ENCODE measurements at places on chromosomes 5 and 9.

- no peak for DNase-seq
Observed at GRCh38 chr9:84969084-84969483, 299.6 kb downstream of the NTRK2 start.

DNA sequence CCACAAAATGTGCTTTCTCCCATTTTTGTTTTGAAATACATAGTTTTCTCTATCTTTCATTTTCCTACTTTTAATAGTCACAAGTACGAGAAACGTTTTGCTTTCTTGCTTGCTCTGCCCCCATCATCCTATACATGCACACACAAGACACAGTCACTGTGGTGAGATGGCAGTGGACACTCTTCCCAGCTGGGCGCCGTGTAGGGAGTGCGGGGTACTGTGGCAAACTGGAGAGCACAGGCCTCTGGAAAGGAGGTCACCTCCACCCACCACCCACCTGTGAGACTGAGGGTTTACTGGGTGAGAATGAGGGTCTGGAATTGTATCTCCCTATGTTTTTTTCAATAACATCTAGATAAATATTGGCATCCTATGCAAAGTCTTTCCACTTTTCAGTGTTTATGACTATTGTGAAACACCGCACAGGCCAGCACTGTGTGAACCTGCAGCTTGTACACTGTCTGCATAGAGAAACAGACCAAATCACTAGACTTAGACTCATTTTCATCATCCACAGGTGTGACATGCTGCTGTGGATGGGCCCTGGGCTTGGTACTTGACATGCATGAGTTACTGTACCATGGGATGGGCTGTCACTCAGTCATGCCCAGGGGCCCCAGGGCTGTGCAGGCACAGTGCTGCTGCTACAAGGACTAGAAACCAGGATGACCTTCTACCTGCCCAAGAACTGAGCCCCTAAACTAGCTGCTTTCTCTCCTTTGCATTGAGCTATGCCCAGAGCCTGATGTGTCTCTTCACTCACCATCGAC is 118.1 kb upstream of the LMX1B start:
- no peak for DNase-seq

GRCh38 chr9:114383521-114384231 is 4.1 kb downstream of the AKNA start:
- DNase-seq: no peak

DNA sequence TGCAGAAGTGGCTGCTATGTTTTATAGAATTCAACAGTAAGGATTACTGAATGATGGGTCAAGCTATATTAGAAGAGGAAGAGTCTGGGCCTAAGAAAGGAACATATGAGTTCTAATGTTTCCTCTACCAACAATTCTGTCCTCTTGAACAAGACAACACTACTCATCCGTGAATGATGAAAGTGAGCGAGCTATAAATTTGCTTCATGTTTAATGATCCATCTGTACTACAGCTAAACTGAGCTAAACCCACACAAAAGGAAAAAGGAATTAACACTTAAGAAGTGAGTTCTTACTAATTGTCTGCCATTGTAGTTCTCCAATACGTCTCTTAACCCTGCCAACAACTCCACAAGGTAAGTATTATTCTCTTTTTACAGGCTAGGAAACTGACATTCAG is 204.4 kb downstream of the GLIS3 start:
- no peak for DNase-seq

- no peak for DNase-seq
Observed at GRCh38 chr9:120891884-120892747, 15.1 kb upstream of the PHF19 start.

DNA sequence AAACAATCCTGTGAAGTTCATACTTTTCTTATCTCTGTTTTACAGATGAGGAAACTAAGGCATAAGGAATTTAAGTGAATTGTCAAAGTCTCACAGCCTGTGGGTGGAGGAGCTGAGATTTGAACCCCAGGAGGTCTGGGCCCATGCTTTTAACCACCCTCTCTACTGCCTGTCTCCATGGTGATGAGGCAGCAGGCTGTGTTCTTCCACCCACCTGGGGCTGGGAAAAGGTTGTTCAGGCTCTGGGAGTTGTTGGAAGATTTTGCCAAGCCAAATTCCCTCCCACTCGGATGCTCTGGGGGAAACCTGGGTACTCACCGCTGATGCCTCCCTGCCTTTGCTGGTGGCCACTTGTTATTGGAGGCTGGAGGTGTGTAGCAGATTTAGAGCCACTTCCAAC is 18.3 kb upstream of the SYNPO start:
- DNase-seq: no peak

GRCh38 chr5:146034127-146034526 is 71.2 kb downstream of the PLAC8L1 start:
- no peak for DNase-seq

- DNase-seq: no peak
Observed at GRCh38 chr9:38141746-38142591, 72.9 kb upstream of the SHB start.

GRCh38 chr9:127768698-127769097 is 9.8 kb downstream of the SH2D3C start:
- DNase-seq: no peak

DNA sequence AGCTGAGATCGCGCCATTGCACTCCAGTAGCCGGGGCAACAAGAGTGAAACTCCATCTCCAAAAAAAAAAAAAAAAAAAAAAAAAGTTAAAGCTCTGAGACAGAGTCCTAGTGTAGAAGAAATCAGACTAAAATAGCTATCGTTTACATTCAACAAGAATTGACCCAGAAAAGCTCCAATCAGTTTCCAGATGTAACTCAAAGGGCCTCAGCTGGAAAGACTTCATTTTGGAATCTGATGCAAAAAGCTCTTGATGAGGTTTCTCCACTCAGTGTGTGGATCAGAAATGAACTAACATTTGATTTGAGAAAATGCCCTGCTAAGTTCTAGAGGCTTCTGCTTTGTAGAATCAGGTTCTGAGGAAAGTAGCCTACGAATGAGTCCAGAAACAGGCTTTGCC is 7.2 kb upstream of the C1QTNF2 start:
- DNase-seq: no peak

DNA sequence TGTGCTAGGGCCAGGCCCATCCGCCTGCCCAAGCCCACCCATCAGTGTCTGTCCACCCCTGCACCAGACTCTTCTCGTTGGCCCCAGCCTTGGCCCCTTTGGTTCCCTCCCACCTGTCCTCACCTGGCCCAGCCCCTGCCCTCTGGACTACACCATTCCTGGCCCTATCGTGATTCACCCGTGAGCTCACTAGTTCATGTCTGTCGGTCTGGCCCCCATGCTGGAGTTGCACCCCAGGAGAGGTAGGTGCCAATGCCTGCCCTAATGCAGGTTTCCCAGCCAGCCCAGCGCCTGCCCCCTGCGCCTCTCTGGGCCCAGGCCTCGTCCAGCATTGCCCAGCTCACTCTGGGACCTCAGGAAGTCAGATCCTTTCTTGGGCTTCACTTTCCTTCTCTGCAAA is 115.4 kb upstream of the LMX1B start:
- no peak for DNase-seq

DNA sequence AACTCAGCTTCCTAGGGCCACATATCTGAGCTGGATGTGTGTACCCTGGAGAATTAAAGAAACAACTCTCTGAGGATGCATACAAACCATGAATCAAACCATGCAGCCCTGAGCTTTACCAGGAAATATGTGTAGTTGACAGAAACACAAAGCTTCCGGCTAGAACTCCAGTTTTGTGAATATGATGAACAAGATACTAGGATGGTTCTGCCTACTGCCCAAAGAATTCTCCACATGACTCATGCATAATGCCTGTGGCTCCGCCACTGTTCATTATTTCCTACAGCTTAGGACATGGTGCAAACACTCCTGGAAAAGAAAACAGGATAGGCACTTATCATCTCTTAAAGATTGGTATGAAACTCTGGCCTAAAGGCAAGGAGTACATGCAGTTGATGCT is 343.4 kb downstream of the DNAH5 start:
- DNase-seq: no peak

DNA sequence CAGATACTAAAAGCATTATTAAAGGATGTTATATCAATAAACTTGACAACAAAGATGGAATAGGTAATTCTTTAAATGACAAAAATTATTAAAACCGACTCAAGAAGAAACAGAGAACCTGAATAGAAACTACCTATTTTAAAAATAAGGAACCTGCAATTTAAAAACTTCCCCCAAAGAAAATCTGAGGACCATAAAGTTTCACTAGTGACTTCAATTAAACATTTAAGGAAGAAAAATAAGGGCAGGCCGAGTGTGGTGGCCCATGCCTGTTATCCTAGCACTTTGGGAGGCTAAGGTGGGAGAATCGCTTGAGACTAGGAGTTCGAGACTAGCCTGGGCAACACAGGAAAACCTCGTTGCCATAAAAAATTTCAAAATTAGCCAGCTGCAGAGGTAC is 99.6 kb downstream of the FANCC start:
- no peak for DNase-seq

- no peak for DNase-seq
Observed at GRCh38 chr9:15294604-15295003, 12.4 kb downstream of the TTC39B start.

DNA sequence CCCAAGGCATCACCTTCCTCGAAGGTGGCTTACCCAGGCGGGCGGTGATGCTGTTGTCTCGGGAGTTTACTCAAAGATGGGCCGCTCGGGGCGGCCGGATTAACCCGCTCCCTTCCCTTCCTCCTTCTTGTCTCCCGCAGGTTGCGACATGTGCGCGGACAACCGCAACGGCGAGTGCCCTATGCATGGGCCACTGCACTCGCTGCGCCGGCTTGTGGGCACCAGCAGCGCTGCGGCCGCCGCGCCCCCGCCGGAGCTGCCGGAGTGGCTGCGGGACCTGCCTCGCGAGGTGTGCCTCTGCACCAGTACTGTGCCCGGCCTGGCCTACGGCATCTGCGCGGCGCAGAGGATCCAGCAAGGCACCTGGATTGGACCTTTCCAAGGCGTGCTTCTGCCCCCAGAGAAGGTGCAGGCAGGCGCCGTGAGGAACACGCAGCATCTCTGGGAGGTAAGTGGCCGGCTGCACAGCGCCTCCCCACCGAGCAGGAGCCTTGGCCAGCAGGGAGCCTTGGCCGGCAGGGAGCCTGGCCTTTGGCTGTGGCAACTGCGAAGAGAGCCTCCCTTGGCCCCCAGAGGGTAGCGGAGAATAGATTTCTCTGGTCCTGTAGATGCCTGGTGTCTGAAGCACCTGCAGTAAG is 10.6 kb downstream of the PRDM6 start:
- no peak for DNase-seq

GRCh38 chr5:124872086-124872485 is 125.6 kb upstream of the ZNF608 start:
- no peak for DNase-seq

- DNase-seq: no peak
Observed at GRCh38 chr5:155912291-155912690, 414.7 kb upstream of the SGCD start.

- DNase-seq: no peak
Observed at GRCh38 chr9:135647884-135648283, 8.5 kb upstream of the GLT6D1 start.

Measured in NCI-H1417 treated with DMSO at 0.1 percent for 48 hours (cell line).